ENCODE measurements at places on chromosomes 6 and 20.

DNA sequence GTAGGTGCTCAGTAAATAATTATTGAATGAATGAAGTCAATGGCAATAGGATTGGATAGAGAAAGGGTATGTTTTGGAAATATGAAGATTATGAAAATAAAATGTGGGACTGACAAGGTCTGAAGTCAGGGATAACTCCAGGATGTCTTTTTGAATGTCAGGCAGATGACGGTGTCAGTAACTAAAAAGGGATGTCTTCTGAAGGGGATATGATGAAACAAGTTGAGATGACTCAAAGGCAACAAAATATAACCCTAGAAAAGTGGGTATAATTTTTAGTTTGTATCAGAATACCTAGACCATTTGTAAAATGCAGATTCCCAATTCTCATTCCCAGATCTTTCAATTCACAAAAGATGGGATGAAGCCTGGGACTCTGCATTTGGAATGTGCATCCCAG lies 257.3 kb upstream of the SGK1 start:
- no peak for DNase-seq
- H3K27ac ChIP-seq = no peak overlapping the region

DNA sequence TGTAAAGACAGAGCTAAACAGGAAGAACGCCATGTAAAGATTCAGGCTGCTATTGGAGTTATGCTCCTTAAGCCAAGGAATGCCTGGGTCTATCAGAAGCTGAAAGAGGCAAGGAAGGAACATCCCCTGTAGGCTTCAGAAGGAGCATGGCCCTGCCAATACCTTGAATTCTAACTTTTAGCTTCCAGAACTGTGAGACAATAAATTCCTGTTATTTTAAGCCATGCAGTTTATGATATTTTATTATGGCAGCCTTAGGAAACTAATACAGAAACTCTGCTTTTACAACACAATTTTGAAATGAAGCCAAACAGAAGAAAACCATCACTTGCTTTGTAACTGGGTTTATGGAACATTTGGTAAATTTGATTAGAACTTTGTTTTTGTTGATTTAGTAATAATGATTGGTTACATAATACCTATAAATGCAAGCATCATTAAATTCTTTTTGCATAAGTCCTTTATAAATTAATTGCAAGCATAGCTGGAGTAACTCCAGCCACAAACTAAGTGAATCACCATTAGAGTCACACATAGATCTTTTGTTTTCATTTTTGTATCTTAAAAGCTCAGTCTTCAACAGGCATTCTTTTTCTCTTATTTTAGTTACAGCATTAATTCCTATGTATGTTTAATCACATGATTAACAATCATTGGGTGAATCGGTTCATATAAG lies 33.5 kb upstream of the TSPYL1 start:
- DNase-seq = no peak
- H3K36me3 ChIP-seq = no peaks in the 10 kb centered on the region
- no peak overlapping the region for H3K4me3 ChIP-seq
- peaks cover 3% of the 10 kb centered on the region for H3K4me1 ChIP-seq
- no peaks in the 10 kb centered on the region for H3K27me3 ChIP-seq

GRCh38 chr6:28947067-28947765 lies 23.4 kb upstream of the TRIM27 start:
- peaks cover 3% of the 10 kb centered on the region for H3K27me3 ChIP-seq
- H3K27ac ChIP-seq = peak overlapping the region; percentile 54
- no peaks in the 10 kb centered on the region for H3K36me3 ChIP-seq
- H3K4me1 ChIP-seq = peaks cover 73% of the 10 kb centered on the region
- DNase-seq = no peak

GRCh38 chr20:38973645-38974044 lies 11.5 kb downstream of the DHX35 start:
- no peak for DNase-seq
- H3K27ac ChIP-seq = no peak overlapping the region
- H3K4me1 ChIP-seq = peaks cover 22% of the 10 kb centered on the region
- H3K4me3 ChIP-seq = no peak overlapping the region

GRCh38 chr6:140909156-140909555 lies 1223.6 kb upstream of the GJE1 start:
- H3K27me3 ChIP-seq = no peaks in the 10 kb centered on the region
- no peak overlapping the region for H3K27ac ChIP-seq
- no peaks in the 10 kb centered on the region for H3K36me3 ChIP-seq
- H3K4me1 ChIP-seq = peaks cover 10% of the 10 kb centered on the region

- no peak for DNase-seq
- H3K27ac ChIP-seq = no peak overlapping the region
- H3K4me1 ChIP-seq = peaks cover 16% of the 10 kb centered on the region
Measured at GRCh38 chr6:139711804-139712585, 337.5 kb upstream of the CITED2 start.

Data from HepG2 (cell line).